K562 (cell line): ENCODE measurements at places on chromosomes 6 and 20. TPM values are rescaled to one million over a fixed set of nuclear protein-coding genes. Genes with fewer than 3 reads are reported as not detected.
A peak's percentile ranks its signal among the peaks of the same experiment; 100 is the strongest.

- H3K4me3 ChIP-seq = peak within 1 kb of the TSS; percentile 30
- no peak for DNase-seq
- no peaks in the 10 kb centered on the region for H3K27me3 ChIP-seq
- peak within 1 kb of the TSS; percentile 72 for H3K27ac ChIP-seq
- H3K36me3 ChIP-seq = no peaks in the 10 kb centered on the region
Observed at GRCh38 chr6:11778648-11779328, at the start of gene ADTRP. Gene ADTRP, minus strand, starts transcription at chr6:11778803. Its CDS starts 44 bp downstream, at chr6:11778759.

GRCh38 chr6:23410439-23410838 lies 715.6 kb upstream of the NRSN1 start:
- H3K27me3 ChIP-seq = no peaks in the 10 kb centered on the region
- H3K4me1 ChIP-seq = no peaks in the 10 kb centered on the region
- H3K36me3 ChIP-seq = no peaks in the 10 kb centered on the region
- DNase-seq = peak; percentile 8
- no peak overlapping the region for H3K4me3 ChIP-seq

DNA sequence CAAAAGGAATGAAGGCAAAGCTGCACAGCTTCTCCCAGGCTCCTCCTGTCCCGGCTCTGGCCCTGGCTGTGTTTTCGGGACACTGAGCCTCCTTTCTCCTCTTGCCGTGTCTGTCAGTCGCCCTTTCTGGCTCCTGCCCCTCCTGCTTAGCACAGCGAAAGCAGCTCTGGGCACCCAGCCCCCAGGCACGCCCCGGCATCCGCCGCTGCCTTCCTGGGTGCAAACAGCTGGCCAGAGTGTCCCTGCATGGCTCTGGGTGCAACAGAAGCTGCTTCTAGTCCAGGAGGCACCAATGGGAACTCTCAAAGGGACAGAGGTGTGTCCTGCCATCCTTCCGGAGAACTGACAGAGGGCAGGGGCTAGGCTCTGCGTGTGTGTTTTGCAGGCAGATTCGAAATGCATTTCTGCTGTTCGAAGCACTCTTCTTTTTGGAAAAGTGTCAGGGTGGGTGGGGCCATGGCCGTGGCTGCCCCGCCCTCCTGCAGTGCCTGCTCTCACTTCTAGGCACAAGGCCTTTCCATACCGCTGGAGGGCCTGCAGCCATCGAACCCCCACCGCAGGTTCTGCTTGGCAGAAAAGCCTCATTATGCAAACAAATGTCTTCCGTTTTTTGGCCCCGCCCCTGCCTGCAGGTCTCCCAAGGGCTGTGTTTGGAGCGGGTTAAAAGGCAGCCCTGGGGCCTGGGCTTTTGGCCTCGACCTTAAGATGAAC lies 15.5 kb downstream of the COL9A3 start:
- H3K27me3 ChIP-seq = no peaks in the 10 kb centered on the region; the same call in 2 of the 3 replicates
- DNase-seq = peak; percentile 65
- H3K4me1 ChIP-seq = peaks cover 8% of the 10 kb centered on the region; the same call in 2 of the 3 replicates
- H3K36me3 ChIP-seq = no peaks in the 10 kb centered on the region
- H3K27ac ChIP-seq = no peak overlapping the region; the same call in 2 of the 3 replicates

CRISP2 gene
- not detected in 2 replicates for total RNA-seq

TGM3 gene
- not detected in 2 replicates for total RNA-seq

DEFB128 gene
- total RNA-seq = not detected in 2 replicates
